ENCODE measurements at places on chromosomes 7 and 10.
A peak's percentile ranks its signal among the peaks of the same experiment; 100 is the strongest.

DNA sequence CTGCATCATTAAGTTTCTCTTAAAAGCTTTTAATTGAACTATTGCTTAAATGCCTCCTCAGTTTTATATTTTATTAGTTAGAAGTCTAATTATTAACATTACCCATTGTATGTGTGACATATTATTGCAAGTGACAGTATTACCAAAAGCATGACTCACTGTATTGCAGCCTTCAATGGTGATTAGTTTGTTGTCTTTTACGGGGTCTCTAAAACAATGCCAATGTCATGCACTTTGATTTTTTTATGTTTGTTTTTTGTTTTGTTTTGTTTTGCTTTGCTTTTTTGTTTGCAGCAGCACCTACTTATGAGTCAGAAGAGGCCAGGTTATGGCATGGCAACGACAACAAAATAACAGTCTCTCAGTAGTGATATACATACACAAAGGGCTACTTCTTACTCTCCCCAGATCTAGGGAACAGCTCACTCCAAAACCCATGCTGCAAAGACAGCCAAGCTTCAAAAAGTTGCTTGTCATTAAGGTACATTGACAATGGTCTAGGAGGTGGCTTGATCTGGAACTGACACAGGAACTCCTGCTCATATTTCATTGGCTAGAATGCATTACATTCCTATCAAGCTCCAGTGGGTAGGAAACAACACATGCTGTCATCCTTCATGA, 293.7 kb upstream of the POM121L12 start:
- no peak for DNase-seq
- no peaks in the 10 kb centered on the region for H3K4me1 ChIP-seq
- peaks cover 15% of the 10 kb centered on the region for H3K36me3 ChIP-seq
- H3K4me3 ChIP-seq = no peak overlapping the region

GRCh38 chr10:133467286-133467911, 13.7 kb downstream of the SCART1 start:
- no peaks in the 10 kb centered on the region for H3K4me1 ChIP-seq
- H3K4me3 ChIP-seq = no peak overlapping the region
- no peaks in the 10 kb centered on the region for H3K36me3 ChIP-seq
- H3K27ac ChIP-seq = no peak overlapping the region
- no peak for DNase-seq
- H3K27me3 ChIP-seq = no peaks in the 10 kb centered on the region

GRCh38 chr10:78944723-78945312, 123.9 kb upstream of the ZMIZ1 start:
- no peak overlapping the region for H3K27ac ChIP-seq
- DNase-seq = no peak
- no peak overlapping the region for H3K4me3 ChIP-seq
- no peaks in the 10 kb centered on the region for H3K4me1 ChIP-seq
- no peaks in the 10 kb centered on the region for H3K36me3 ChIP-seq

DNA sequence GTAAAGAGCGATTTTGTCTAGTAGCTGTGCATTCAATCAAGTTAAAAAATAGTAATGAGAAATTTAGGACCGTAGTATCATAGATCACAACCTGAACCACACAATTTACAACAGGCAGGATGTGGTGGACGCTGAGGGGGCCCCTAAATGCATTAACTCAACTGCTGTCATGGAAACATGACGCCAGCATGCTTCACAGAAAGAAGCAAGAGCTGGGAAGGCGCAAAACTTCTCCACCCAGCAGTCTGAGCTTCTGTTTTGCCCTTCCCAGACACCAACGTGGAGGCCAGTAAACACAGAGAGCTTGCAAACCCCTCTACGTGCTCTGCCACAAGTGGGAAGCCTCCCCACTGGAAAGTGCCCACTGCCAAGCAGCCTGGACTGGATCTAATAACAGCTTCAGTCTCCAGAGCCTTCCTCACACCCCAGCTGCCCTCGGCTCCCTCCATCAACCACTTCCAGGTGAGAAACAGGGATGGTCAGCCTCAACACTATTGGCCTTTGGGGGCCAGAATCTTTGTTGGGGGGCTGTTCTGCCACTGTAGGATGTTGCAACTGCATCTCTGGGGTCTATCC, 151.8 kb downstream of the SFMBT2 start:
- H3K36me3 ChIP-seq = peaks cover 9% of the 10 kb centered on the region
- H3K27me3 ChIP-seq = no peaks in the 10 kb centered on the region
- peak overlapping the region; percentile 63 for H3K4me3 ChIP-seq
- DNase-seq = peak; percentile 86

- no peak for DNase-seq
- no peak overlapping the region for H3K27ac ChIP-seq
- H3K4me1 ChIP-seq = no peaks in the 10 kb centered on the region
- peaks cover 12% of the 10 kb centered on the region for H3K27me3 ChIP-seq
- H3K4me3 ChIP-seq = no peak overlapping the region
- no peaks in the 10 kb centered on the region for H3K36me3 ChIP-seq
Observed at GRCh38 chr10:119611433-119611832, 14.7 kb upstream of the TIAL1 start.

GRCh38 chr7:122528879-122529481, 169.9 kb downstream of the RNF133 start:
- no peak overlapping the region for H3K27ac ChIP-seq
- H3K36me3 ChIP-seq = no peaks in the 10 kb centered on the region
- no peaks in the 10 kb centered on the region for H3K4me1 ChIP-seq
- H3K4me3 ChIP-seq = no peak overlapping the region

DNA sequence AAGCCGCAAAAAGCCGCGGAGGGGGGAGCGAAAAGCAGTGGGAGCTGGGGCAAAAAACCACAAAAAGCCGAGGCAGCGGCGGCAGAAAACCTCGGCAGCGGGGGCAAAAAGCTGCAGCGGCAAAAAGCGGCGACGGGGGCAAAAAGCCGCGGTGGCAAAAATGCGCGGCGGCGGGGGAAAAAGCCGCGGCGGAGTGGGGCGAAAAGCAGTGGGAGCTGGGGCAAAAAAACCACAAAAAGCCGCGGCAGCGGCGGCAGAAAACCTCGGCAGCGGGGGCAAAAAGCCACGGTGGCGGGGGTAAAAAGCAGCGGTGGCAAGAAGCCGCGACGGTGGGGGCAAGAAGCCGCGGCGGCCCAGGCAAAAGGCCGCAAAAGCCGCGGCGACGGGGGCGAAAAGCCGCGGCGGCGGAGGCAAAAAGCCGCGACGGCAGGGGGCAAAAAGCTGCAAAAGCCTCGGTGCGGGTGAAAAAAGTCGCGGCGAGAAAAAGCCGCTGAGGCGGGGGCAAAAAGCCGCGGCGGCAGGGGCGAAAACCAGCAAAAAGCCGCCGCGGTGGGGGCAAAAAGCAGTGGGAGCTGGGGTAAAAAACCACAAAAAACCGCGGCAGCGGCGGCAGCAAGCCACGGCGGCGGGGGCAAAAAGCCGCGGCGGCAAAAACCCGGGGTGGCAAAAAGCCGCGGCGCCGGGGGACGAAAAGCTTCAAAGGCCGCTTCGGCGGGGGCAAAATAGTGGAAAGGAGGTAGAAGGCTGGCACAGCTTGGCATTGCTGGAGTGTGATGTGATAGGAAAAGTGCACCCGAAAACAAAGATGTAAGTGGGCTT, 135.9 kb downstream of the ZNF92 start:
- H3K4me3 ChIP-seq = peak overlapping the region; percentile 55
- no peak for DNase-seq
- peaks cover 12% of the 10 kb centered on the region for H3K27me3 ChIP-seq
- H3K4me1 ChIP-seq = peaks cover 6% of the 10 kb centered on the region
- no peaks in the 10 kb centered on the region for H3K36me3 ChIP-seq

GRCh38 chr7:17524746-17525145, 226.3 kb downstream of the AHR start:
- no peaks in the 10 kb centered on the region for H3K36me3 ChIP-seq
- H3K4me3 ChIP-seq = no peak overlapping the region
- H3K4me1 ChIP-seq = no peaks in the 10 kb centered on the region
- H3K27me3 ChIP-seq = no peaks in the 10 kb centered on the region

GRCh38 chr7:22821702-22822485, 755 bp downstream of the TOMM7 start:
- peak overlapping the region; percentile 98 for H3K27ac ChIP-seq
- H3K27me3 ChIP-seq = peaks cover 17% of the 10 kb centered on the region
- peak overlapping the region; percentile 92 for H3K4me3 ChIP-seq
- peaks cover 21% of the 10 kb centered on the region for H3K4me1 ChIP-seq
- peaks cover 4% of the 10 kb centered on the region for H3K36me3 ChIP-seq

GRCh38 chr7:130649004-130649790, 19.4 kb downstream of the COPG2 start:
- peaks cover 14% of the 10 kb centered on the region for H3K4me1 ChIP-seq
- H3K27me3 ChIP-seq = no peaks in the 10 kb centered on the region

DNA sequence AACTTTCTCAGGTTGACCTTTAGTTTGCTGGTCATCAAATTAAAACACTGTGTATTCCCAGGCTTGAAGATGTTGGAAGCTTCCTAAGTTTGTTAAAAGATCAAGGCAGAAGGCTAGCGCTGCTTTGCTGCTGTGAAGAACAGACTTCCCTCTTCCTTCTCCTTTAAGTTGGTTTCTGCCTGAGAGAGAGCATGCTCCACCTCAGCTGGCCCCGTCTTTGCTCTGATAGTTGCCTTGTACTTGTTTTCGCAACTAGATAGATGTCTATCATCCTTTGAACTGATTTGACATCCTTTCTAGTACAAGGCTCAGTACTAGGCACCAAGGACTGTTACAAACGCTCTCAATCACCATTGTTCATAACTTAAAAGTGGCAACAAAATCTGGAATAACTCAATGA, 177.8 kb upstream of the MKLN1 start:
- H3K36me3 ChIP-seq = no peaks in the 10 kb centered on the region
- no peak for DNase-seq
- H3K4me1 ChIP-seq = no peaks in the 10 kb centered on the region
- H3K4me3 ChIP-seq = no peak overlapping the region
- no peaks in the 10 kb centered on the region for H3K27me3 ChIP-seq

DNA sequence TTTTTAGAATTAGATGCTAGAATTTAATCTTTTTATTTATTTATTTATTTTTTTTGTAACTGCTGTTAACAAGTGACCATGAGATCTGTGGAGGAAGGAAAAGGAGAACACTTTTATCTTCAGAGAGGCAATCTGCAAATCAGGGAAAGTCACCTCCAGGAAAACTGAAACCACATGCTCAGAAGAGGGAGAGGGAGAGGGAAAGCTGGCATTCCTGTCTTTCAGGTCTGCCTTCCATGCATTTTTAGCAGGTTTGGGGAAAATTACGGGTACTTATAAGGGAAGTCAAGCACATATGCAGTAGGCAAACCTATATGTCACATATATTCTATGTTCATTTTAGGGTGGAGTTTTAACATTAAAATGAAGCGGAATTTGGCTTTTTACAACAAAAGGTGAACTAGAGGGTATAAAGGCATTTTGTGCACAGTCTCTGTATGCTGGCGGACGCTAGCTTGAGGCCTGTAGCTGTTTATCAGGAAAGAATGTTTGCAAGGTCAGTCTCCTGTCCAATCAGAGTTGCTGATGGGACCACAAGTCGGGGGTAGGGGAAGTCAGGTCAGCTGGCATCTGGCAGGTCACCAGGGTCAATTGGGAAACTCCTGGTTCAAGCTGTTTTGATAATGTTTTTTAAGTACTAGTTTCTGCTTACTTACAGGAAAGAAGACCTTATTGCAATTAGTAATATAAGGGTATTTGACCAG, 333.5 kb downstream of the GPR158 start:
- no peak overlapping the region for H3K27ac ChIP-seq
- no peak for DNase-seq
- no peaks in the 10 kb centered on the region for H3K27me3 ChIP-seq
- no peaks in the 10 kb centered on the region for H3K36me3 ChIP-seq
- no peaks in the 10 kb centered on the region for H3K4me1 ChIP-seq
